ENCODE measurements at places on chromosomes 3 and 15. TPM values are rescaled to one million over a fixed set of nuclear protein-coding genes. Genes with fewer than 3 reads are reported as not detected.
A peak's percentile ranks its signal among the peaks of the same experiment; 100 is the strongest.

DNA sequence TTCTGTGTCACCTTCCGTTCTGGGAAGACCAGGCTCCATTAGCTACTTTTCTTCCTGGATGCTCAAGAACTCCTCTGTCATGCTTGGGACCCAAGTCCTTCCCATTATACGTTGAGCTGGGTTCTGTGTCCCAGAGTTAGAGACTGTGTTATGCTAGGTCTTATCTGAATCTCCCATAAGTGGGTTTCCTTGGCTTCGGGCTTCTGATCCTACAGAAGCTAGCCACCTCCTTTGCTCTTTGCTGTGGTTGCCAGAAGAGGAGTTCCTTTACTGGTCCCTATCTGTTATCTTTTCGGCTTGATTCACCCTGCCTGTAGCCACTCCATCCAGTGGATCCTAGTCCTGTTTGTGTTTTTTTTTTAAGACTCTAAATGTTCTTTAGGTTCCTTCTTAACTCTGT is 38.0 kb downstream of the TYRO3 start:
- DNase-seq: no peak

DNA sequence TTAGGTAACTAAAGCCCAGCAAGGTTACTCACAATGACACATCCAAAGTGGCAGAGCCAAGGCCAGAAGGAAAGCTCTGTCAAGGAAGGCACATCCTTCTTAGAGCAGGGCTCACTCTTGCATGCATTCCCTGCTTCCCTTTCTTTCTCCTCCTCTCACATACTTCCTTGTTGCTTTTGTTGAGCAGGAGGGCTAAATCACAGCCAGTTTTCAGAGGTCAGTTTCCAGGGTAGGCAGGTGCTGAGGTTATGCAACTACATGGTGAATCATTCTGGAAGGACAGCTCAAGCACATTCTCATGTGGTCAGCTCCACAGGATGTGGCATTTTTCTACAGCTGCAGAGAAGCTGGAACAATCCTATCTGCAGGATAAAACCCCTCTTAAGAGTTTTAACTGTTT is 275.6 kb downstream of the ZNF621 start:
- DNase-seq: no peak

Gene KNG1
- polyA plus RNA-seq: 220 TPM

GRCh38 chr3:45544024-45544716 is 50.4 kb upstream of the LIMD1 start:
- no peak for DNase-seq

DNA sequence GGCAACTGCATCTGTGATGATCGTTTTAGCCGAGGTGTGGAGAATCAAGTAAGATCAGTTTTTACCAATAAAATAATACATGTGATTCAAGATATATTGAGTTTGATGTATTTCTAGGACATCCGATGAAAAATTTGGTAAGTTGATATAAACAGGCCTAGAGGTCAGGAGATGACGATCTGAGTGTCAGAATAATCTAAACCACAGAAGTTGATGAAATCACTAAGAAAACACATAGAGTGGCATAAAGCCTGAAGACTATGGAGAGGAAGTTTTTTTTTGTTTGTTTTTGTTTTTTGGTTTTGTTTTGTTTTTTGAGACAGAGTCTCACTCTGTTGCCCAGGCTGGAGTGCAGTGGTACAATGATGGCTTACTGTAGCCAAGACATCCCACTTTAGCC is 235.3 kb downstream of the RBMS3 start:
- DNase-seq: no peak

- DNase-seq: no peak
These were observed 190.3 kb downstream of the WNT5A start for GRCh38 chr3:55296791-55297190.

GRCh38 chr3:144107923-144108322 is 136.3 kb downstream of the DIPK2A start:
- no peak for DNase-seq

Gene FAM107A
- 3.7 TPM for polyA plus RNA-seq

DNA sequence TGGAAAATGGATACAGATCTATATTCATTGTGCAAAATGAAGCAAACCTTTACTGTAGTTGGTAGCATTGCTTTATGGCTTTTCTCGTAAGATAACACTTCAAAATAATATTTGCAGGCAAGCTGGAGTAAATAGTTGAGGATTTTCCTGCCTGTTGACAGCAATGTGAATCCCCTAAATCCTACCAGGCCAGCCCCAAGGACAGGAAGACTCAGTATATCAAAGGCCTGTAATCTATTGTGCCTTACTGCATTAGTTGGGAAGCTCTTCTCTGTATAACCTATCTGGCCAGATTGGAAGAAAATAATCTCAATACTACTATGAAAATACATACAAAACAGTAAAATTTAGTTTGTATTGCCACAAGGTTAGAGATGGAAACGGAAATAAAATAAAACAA is 4.6 kb upstream of the GMNC start:
- no peak for DNase-seq

GRCh38 chr15:34122771-34123183 is 20.9 kb downstream of the PGBD4 start:
- DNase-seq: no peak

DNA sequence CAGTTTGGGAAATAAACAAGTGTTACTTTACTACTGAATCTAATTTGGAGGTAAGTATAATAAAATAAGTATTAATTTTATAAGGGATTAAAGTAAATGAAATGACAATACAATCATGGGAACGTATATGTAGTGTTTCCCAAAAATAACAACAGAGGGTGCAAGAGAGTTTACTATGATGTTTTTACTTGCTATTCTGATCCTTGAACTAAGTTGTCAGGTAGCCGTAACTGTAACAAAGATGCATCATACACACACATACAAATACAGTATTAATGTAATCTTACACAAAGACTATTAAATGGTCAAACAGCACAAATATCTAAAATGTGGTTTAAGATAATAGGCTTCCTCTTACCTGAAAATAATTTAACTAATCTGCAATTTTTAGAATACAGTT is 311.4 kb downstream of the TBC1D5 start:
- no peak for DNase-seq

DNA sequence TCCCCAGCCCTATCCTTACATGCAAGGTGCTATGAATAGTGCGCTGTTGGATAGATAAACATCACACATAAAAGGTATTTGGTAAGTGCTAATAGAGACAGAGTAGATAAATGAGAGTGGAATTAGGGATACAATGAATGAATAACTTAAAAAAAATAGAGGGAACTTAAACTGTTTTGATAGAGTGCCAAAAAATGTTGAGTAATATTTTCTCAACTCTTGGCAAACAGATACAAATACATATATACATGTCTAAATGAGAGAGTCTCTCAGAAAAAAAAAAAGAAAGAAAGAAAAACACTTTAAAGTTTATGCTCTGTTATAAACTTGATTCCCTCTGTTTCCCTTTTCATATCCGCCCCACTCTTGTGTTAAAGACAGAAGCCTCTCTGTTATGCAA is 667.4 kb downstream of the ROBO2 start:
- no peak for DNase-seq

Gene ACTRT3
- polyA plus RNA-seq: 3.6 TPM

GRCh38 chr15:40420071-40420713 is 14.6 kb downstream of the IVD start:
- DNase-seq: no peak

GRCh38 chr3:53167418-53168174 is 6.6 kb downstream of the PRKCD start:
- DNase-seq: no peak

Gene CHAC1
- 4.0 TPM for polyA plus RNA-seq

GRCh38 chr3:147574621-147575020 is 165.5 kb downstream of the ZIC1 start:
- no peak for DNase-seq

- DNase-seq: no peak
These were observed 25.9 kb upstream of the KIF23 start for GRCh38 chr15:69388260-69388705.

Gene REC114
- polyA plus RNA-seq: 0.18 TPM

DNA sequence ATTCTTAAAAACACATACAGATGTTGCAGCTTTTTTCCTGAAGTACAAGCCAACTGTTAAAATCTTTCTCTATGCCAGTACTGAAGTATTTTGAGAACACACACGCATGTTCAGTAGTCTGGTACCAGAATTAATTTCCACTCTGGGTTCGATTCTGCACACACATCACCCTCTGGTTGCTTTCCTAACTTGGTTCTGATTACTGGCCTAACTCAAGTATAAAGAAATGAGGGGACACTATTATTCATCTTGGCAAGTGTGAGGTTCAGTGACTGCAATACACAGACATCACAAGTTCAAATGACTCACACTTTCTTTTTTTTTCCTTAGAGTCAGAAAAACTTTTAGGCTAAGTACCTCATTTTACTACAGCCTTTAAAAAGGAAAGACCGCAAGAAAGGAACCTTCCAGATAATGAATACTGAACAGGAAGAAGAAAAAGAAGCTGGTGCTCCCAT is 37.4 kb upstream of the LDHAL6B start:
- DNase-seq: no peak

- no peak for DNase-seq
These were observed 11.8 kb upstream of the USP3 start for GRCh38 chr15:63492541-63493077.

GRCh38 chr15:38072348-38073177 is 138.1 kb downstream of the TMCO5A start:
- DNase-seq: peak; percentile 65

DNA sequence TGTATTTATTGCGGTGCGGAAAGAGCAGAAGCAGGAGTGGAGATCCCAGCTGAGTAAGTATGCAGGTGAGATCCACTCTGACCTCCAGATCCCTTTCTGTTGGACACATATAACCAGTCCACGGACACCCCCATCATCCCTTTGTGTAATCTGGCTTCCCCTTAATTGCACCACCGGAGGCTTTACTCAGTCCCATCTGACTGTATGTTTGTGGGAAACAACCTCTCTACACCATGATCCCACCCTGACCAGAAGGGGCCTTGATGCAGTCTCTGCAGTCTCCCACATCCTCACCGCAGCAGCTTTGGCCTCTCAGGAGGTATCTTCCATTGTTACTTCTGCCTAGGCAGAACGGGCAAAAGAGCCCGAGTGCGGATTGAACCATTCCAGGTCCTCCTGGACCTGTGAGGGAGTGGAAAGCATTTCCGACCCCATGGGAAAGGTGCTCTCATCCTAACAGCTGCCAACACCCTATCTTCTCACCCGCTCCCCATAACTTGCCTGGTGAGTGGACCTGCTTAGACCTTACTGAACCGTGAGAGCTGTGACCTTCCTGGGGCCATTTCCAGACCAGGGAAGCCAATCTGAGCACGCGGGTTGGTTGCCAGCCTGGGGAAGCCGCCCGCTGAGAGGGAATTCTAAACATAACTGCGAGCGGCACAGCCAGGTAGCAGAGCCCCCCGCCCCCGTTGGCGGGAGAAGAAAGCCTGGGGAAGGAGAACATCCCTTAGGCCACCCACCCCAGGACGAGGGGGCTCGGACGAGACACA is 1.1 kb downstream of the SLCO2A1 start:
- DNase-seq: peak; percentile 7

- DNase-seq: no peak
These were observed 453.1 kb downstream of the EPHA3 start for GRCh38 chr3:89560568-89560967.

DNA sequence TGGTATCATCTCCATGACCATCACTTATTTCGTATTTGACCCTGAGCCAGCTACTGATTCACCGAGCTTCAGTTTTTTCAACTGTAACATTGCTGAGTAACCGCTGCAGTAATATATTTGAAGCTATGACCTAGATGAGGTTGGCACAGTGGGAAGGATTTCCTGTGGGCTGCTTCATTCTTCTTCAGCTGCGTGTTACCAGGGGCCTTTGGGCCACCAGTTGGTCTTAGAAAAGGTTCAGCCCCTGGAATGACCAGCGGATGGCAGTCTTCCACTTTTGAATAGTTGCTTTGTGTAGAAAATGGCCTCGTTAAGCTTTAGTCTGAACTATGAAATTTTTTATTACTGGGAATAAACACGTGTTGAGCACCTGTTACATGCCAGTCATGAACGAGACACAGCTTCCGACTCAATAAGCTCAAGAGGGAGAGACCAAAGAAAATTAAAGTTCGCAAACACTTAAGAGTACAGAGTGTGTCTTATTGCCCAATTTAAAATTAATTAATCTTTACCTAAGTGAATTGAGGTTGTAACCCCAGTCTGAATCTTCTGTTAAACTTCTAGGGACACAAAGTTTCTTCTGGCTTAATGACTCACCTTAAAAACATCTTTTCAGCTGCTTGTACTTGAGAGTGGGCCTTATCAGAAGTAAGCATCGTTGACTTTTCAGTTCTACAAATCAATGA is 57.6 kb upstream of the NR2E3 start:
- no peak for DNase-seq

GRCh38 chr15:49624056-49624455 is 3.2 kb downstream of the DTWD1 start:
- no peak for DNase-seq

- DNase-seq: no peak
These were observed 8.1 kb downstream of the PPM1M start for GRCh38 chr3:52253314-52254304.

Gene SPTBN5
- polyA plus RNA-seq: 2.5 TPM

DNA sequence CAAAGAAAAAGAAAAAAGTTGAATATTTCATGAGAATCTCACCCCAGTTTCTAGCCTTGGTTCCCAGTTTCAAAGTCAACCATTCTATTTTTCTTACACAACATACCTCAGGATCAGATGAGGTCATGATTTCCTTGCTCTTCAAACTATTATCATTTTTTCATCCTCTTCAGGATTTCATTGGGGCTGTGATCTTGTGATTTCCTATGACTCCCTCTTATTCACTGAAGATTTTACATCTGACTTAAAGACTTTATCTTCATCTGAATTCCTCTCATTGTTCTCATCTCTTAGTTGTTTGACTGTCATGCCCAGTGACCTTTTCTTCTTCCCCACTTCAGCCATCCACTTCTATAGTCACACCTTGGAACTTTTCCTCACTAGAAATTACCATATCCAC is 3.1 kb upstream of the C3orf33 start:
- no peak for DNase-seq

DNA sequence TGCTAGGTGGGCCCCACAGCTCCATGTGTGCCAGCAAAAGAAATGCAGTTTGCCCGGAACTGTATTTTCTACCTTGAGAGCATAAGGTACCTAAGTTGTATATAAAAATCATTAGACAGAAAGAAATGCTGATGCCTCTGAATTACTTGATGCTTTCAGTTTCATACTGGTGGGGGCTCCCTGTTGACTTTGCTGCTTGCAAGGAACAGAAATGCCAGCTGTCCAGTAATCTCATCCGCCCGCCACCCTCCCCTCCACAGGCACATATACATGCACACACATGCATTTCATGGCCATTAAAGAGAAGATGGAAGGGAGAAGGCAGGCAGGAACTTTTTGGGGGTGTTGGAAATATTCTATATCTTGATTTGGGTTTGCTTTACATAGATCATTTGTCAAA is 38.4 kb downstream of the LIMD1 start:
- DNase-seq: no peak

- no peak for DNase-seq
These were observed 70.8 kb upstream of the MFGE8 start for GRCh38 chr15:88983861-88984429.

DNA sequence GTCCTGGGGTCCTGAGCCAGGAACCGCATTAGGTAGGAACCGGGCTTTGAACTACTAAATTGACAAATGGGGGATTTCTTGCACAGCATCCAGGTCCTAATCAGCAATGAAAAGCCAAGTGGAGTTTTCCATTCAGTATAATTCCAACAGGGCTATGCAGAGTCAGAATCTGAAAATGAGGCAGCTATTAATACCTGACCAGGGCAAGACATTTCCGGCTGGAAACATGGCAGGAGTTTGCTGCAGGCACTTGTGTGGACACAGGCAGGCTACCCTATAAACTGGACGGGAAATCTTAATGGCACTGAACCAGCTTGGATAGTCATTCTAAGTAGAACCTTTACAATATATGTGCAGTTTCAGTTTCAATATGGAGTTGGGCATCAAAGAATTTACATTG is 553.1 kb downstream of the FGF12 start:
- DNase-seq: no peak

GRCh38 chr15:37221671-37222145 is 121.4 kb upstream of the MEIS2 start:
- DNase-seq: no peak
